ENCODE measurements at places on chromosomes 6 and 20.

DNA sequence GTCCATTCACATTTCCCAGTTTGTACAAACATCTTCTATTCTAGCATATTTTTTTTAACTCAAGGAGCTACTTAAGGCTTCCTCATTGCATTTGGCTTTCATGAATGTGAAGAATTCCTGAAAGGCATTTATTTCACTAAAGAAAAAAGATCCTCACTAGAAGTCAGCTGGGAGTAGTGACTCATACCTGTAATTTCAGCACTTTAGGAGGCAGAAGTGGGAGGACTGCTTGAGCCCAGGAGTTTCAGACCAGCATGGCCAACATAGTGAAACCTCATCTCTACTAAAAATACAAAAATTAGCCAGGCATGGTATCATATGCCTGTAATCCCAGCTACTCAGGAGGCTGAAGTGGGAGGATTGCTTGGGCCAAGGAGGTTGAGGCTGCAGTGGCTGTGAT is 30.9 kb upstream of the XRN2 start:
- no peak for DNase-seq

GRCh38 chr6:158571826-158572652 is 12.1 kb downstream of the TMEM181 start:
- DNase-seq = no peak

- no peak for DNase-seq
Observed at GRCh38 chr6:56902641-56903464, 52.1 kb upstream of the BEND6 start.

GRCh38 chr6:11496152-11497060 is 41.1 kb upstream of the TMEM170B start:
- DNase-seq = peak; percentile 22

- no peak for DNase-seq
Observed at GRCh38 chr6:166410426-166410935, 27.7 kb upstream of the MPC1 start.

- DNase-seq = no peak
Observed at GRCh38 chr6:27066802-27067201, 180.7 kb upstream of the PRSS16 start.

DNA sequence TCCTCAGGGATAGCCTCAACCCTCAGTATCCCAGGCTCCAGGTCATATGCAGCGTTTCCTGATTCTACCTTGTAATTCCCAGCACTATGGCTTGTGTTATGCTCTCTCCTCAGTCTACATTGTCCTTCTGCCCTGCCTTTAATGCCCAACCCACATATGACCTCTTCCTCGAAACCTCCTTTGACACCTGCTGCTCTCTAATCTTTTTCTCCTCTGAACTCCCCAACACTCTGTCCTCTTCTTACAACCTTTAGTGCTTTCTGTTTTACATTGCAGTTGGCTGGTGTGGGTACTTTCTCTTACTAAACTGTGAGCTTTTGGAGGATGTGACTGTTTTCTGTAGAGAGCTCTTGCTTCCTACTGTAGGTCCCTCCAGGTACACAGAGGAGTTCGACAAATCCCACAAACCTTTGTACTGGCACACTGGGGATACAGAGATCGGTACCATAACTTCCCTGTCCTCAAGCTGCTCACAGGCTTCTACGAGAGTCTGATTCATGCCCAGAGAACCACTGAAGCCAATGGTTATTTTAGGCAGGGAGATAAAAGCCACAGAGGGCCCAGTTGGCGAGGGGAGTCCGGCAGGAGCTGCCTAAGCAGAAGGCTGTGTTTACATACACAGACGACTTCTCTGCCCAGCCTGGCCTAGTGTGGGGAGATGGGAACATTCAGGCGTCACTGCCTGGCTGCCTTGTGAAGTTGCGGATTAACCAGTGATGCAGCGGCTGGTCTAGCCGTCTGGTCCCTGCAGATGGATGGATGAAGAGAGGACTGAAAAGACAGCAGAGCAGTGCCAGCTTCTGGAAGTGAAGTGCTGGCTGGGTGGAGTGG is 8.4 kb upstream of the EPB41L1 start:
- no peak for DNase-seq

DNA sequence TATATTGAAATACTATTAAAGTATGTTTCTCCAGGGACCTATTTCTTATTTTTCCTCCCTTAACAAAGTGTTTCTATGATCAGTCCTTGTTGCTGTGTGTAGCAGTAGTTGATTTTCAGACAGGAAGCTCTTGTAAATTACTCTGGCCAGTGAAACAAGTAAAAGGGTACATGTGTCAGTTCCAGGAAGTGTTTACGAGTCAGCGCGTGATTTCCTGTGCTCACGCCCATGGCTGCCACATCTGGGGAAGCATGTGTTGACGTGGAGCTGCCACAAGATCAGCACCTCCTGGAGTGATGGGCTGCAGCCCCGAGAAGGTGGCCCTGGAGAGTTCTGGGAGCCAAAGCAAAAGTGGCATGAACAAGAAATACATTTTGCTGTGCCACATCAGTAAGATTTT is 38.6 kb upstream of the GGTLC1 start:
- DNase-seq = peak; percentile 61

DNA sequence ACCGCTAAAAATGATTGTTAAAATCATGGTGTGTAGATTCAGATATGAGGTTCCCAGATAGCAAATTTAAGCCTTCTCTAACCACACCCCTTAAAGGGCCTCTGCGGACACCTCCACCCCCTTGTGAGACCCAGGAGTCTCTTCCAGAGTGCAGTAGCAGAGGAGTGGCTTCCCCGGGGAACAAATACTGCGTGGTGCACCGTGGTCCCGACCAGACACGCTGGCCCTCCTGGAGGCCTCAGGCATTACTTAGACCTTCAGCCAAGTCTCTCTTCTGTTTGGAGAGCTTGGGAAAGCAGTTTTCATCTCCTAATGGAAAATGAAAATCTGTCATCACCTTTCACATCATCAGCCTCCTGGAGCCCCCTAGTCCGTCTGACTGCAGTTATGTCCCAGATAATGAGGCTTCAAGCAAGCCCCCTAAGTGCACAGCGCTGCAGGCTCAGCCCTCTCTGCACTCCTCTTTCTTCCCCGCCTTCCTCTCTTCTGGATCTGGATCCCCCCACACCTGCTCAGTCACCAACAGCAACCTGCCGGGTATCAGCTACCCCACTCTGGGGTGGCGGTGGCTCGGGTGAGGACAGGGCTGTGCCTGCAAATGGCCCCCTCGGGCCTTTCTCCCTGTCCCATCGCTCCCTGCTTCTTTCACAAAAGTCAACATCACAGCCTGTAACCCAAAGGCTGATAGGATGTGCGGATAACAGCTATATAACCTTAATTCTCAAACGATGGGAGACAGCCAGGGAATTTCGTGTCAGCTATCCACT is 58.8 kb upstream of the TAGAP start:
- no peak for DNase-seq
